Ascending aorta (tissue), 2 donors: ENCODE measurements at places on chromosomes 11 and 22.

- no peak for DNase-seq
Measured at GRCh38 chr22:45399712-45400445, 13.5 kb downstream of the SMC1B start.

- DNase-seq = no peak
Measured at GRCh38 chr11:7030836-7031235, 10.6 kb downstream of the NLRP14 start.

GRCh38 chr22:17941471-17942406, 82.6 kb downstream of the MICAL3 start:
- no peak for DNase-seq

- DNase-seq = no peak
Measured at GRCh38 chr11:78192911-78193351, 4.2 kb downstream of the USP35 start.

DNA sequence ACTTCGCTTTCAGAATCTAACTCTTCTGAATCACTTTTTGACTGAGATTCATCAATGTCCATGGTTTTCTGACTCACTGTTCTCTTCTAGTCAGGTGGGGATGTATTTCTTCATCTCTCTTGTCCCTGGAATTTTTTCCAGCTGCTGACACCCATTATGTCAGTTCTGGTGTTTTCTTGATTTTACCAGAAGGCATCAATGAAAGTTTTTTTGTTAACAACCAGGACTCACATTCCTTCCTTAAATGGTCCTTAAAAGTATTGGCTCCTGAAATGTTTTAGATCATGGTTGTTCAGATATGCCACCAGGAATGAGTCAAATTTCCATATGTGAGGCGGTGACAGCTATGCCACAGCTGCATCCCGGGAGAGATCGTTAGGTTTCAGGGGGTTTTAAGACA, 12.9 kb downstream of the MICAL2 start:
- DNase-seq = no peak

- peak; percentile 99 for DNase-seq
Measured at GRCh38 chr11:65487467-65488272, 11.2 kb upstream of the MALAT1 start.

DNA sequence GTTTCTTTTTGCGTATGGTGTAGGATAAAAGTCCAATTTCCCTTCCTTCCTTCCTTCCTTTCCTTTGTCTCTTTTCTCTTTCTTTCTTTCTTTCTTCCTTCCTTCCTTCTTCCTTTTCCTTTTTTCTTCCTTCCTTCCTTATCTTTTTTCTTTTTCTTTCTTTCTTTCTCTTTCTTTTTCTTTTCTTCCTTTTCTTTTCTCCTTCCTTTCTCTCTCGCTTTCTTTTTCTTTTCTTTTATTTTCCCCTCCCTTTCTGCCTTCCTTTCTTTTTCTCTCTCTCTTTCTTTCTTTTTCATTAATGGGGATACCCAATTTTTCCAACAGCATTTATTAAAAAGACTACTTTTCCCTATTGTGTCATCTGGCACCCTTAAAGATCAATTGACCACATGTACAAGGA, 1359.7 kb downstream of the FAM181B start:
- no peak for DNase-seq

- DNase-seq = no peak
Measured at GRCh38 chr22:50293441-50294318, 13.8 kb downstream of the PLXNB2 start.

GRCh38 chr22:35590634-35591295, 26.4 kb downstream of the MB start:
- no peak for DNase-seq

DNA sequence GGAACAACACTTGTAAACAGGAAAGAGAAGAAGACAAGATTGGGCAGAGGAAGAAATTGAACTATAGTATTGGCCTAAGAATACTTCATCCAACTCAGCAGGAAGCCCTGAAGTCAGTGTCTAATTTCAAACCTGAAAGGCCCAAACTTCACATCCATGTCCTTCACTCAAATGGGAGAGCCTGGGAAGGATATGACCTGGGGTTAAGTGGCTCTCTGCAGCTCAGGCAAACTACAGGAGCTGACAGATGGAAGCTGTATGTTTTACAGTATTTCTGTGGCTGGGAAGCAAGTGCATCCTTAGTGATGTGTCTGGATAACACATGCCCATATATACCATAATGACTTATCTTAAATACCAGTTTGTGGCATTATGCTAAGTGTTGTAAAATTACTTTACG, 196.2 kb downstream of the SOX6 start:
- no peak for DNase-seq

- no peak for DNase-seq
Measured at GRCh38 chr22:37641561-37641949, 2.1 kb downstream of the SH3BP1 start.

GRCh38 chr11:55732936-55733335, 40.3 kb upstream of the OR5D13 start:
- no peak for DNase-seq

DNA sequence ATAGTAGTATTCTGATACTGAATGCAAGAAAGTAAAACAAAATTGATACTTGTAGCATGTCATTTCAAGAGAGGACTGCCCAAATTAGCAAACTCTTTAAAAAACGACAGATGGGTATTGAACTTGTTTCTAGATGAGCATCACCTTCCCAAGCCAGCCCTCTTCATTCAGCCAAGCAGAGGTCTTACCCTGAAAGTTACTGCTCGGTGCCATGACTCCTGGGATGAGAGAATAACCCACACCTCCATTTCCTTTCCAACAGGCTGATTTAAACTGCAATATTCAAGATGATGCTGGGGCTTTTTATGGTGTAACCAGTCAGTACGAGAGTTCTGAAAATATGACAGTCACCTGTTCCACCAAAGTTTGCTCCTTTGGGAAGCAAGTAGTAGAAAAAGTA, 84.5 kb upstream of the RASSF10 start:
- no peak for DNase-seq

GRCh38 chr22:37616201-37617083, 7.8 kb downstream of the GGA1 start:
- no peak for DNase-seq

- no peak for DNase-seq
Measured at GRCh38 chr22:30934053-30934452, 34.5 kb downstream of the MORC2 start.

DNA sequence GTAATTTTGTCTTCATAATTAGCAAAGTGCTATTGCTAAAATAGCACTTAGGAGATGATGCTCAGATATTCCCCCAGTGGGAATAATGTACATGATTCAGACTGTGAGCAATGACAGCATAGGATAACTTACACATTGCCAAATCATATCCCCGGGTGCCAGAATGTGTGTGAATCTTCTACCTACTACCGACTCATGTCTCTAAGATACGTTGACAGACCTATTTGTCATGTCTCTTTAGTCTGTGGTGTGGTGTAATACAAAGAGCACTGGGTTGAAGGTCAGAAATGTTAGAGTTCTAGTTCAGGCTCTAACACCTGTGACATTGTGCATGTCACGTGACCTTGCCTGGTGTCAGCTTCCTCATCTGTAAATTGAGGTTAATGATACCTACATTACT, 31.0 kb upstream of the PICALM start:
- DNase-seq = no peak

DNA sequence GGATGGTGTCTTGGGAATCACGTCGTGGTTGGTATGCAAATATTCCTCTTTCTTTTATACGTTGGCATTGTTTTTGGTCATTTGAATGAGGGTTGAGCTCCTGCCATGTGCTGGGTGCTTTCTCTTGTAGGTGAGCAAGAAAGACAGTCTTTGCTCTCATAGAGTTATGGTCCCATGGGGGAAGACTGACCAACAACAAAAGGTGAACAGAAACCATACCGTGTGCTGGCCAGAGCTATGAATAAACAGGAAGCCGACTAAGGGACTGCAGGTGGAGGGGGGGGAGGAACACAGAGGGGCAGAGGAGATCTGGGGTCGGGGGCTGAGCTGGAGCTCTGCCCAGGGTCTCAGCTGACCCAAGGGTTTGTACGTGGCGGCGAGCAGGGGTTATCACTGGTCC, 245.3 kb downstream of the CTTN start:
- no peak for DNase-seq

GRCh38 chr22:18101536-18101935, 9.1 kb upstream of the TUBA8 start:
- no peak for DNase-seq

DNA sequence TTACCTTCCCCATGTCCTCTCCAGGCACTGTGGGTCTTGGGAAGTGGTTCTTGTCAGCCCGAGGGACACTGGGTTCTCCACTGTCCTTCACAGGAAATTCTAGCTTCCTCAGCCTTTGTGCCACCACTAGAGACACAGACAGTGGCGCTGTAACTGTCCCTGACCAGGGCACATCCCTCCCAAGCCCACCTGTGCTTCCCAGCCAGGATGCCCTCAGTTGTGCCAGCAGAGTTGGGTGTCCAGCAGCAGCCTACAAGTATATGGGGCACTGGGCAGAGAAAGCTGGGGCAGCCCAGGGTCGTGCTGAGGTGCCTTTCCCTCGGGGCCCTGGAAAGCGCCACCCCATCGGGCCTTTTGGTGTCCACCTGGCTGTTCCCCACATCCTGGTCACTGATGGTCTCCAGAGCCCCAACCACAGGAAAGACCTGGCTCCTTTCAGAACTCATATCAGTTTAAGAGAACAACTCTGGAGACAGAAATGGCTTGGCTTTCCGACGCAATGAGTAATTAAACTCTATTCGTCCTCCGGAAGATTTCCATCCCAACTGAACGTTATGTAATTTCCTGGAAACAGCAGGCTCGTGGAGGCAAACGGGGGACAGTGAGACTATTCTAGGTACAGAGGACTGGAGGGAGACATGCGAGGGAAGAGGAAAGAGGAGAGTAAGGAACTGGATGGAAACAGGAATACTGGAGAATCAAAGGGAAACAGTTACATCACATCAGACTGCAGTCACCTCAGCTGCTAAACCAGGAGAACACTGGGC, 28.6 kb downstream of the PPP2R1B start:
- DNase-seq = no peak

DNA sequence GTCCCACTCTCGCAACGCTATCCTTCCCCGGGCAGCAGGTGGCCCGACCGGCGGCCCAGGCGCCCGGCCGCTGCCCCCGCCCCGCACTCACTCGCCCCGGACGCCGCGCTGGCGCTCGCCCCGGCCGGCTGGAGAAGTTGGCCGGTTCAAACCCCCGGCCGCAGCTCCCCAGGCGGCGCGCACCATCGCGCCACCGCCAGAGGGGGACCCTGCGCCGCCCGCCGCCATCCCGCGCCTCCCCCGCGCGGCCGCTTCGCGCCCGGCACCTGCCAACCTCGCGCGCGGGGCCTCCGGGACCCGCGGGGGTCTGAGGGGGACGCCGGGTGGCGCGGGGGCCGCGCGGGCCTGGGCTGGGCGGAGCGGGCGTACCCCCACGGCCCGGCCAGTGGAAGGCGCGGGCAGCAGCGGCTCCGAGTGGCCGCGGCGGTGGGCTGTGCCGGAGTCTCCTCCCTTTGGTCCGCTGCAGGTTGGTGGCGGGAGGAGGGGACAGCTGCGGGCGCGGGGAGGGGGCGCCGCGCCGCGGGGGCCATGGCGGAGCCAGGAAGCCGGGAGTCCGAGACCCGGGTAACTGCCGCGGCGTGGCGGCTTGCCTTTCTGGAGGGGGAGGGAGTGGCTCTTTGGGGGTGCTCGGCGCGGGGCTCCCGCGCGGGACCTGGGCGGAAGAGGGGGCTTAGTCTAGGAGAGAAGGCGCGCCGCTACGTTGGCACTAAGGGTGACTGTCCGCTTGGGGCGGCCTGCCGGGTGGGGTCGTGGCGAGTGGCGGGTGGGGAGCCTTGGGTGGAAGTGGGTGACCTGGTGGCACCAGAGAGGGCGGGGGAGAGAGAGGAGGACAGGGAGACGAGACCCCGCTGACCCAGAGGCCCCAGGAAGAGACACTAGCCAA, at the start of the genes MPST and TST:
MPST (plus strand) TSS at position 434 of the 883 bp plus-strand sequence; CDS start at position 529, 95 bp downstream.
TST (minus strand) TSS at position 139 of the 883 bp plus-strand sequence. CDS start 715 bp downstream, outside the sequence.
- peak; percentile 13 for DNase-seq

GRCh38 chr11:22337596-22338485, at the start of gene SLC17A6:
SLC17A6 (plus strand) TSS chr11:22338381; CDS start chr11:22338534, 153 bp downstream.
- DNase-seq = no peak

DNA sequence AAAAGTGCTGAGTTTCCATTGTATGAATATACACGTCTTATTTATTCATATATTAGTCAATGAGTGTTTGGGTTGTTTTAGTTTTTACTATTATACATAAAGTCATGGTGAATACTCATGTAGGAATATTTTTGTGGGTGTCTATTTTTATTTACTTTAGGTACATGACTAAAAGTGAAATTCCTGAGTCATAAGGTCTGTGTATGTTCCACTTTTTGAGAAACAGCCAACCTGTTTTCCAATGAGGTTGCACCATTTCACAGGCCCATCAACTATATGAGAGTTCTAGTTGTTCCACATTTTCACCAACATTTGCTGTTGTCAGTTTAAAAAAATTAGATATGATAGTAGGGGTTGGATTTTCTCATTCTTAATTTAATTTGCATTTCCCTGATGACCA, 6.6 kb upstream of the OR6X1 start:
- no peak for DNase-seq

- no peak for DNase-seq
Measured at GRCh38 chr11:35311331-35311730, 108.0 kb downstream of the SLC1A2 start.

DNA sequence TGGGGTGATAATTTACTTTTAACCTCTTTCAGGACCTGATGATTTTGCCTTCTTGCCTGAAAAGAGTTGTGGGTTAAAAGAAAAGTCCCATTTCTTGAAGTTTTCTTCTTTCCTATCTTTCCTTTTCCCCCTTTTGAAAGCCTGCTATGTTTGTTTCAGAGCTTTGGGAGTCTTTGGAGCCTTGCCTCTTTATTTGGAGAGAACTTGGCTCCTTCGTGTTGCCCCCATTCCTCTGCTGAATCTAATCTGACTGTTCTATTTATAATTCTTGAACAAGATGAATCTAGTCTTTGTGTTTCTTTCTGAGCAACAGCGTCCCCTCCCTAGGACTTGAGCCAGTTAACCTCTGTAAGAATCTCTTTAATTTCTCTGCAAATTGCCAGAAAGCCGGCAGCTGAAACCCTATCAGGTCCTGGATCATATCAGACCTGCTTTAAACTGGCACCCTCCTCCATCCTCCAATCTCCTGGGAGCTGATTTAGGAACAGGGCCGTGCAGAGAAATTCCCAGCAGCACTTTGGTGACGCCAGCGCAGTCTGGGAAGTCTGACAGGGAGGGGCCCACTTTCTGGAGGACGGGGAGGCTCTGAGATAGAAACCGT, 289.1 kb upstream of the SORL1-AS1 start:
- DNase-seq = peak; percentile 95

DNA sequence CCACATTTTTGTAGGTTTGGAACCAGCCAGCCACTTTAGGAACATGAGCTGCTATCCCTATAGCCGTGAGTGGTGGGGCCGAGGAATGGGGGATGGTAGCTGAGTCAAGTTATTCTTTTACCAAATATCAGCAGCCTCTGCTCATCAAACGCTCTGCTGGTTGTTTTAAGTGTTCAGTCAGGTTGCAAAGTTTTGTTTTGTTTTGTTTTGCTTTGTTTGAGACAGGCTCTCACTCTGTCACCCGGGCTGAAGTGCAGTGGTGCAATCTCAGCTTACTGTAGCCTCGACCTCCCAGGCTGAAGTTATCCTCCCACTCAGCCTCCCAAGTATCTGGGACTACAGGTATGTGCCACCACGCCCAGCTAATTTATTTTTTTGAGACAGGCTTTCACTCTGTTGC, 14.4 kb downstream of the CABIN1 start:
- DNase-seq = no peak
